ENCODE measurements at places on chromosomes 7 and 10. TPM values are rescaled to one million over a fixed set of nuclear protein-coding genes. Genes with fewer than 3 reads are reported as not detected.

Gene RBM48
- total RNA-seq = 10.9 TPM

Gene ICA1
- 12.4 TPM for total RNA-seq

Gene CREB3L2
- 36.7 TPM for total RNA-seq

Gene TMEM60
- 29.1 TPM for total RNA-seq

Gene ZC3HAV1L
- 18.6 TPM for total RNA-seq

Gene MYO1G
- total RNA-seq = under 0.01 TPM

Gene SAMD9
- total RNA-seq = 74.0 TPM

Gene ZNF488
- total RNA-seq = not detected

Gene NFKB2
- total RNA-seq = 25.0 TPM

Gene FRMD4A
- total RNA-seq = 53.4 TPM

Gene ANKRD30A
- not detected for total RNA-seq

Gene ZMIZ2
- total RNA-seq = 14.2 TPM

Gene TAC1
- total RNA-seq = not detected

Gene LMOD2
- total RNA-seq = not detected

Gene THSD7A
- 1.0 TPM for total RNA-seq

Gene SLC18A2
- total RNA-seq = under 0.01 TPM

Gene MMD2
- total RNA-seq = not detected

Gene TAS2R4
- total RNA-seq = 1.00 TPM

Gene C7orf33
- total RNA-seq = not detected

Gene CHST3
- 23.6 TPM for total RNA-seq

Gene WIPF3
- total RNA-seq = 0.36 TPM

Gene DPYSL4
- 5.4 TPM for total RNA-seq

Gene LLCFC1
- not detected for total RNA-seq

Gene IDI2
- not detected for total RNA-seq

Gene FAM25C
- not detected for total RNA-seq

Gene PLEKHS1
- under 0.01 TPM for total RNA-seq

Gene CLEC2L
- total RNA-seq = not detected

Gene HYAL4
- total RNA-seq = not detected

Gene GSDME
- 26.5 TPM for total RNA-seq

Gene IFIT2
- total RNA-seq = 119 TPM

Gene ANKRD7
- 3.2 TPM for total RNA-seq

Gene HOXA6
- total RNA-seq = 0.33 TPM

Gene NME8
- not detected for total RNA-seq

Gene CYP2C19
- total RNA-seq = not detected

Gene CPED1
- total RNA-seq = 1.1 TPM

Gene LBX1
- total RNA-seq = not detected

Gene OR13A1
- total RNA-seq = not detected

Gene A1CF
- total RNA-seq = not detected

Gene POU6F2
- total RNA-seq = not detected

Gene ACTL6B
- not detected for total RNA-seq

Gene SLC26A3
- total RNA-seq = not detected

Gene NOS3
- 7.0 TPM for total RNA-seq
